ENCODE measurements at places on chromosomes 2 and 18.

DNA sequence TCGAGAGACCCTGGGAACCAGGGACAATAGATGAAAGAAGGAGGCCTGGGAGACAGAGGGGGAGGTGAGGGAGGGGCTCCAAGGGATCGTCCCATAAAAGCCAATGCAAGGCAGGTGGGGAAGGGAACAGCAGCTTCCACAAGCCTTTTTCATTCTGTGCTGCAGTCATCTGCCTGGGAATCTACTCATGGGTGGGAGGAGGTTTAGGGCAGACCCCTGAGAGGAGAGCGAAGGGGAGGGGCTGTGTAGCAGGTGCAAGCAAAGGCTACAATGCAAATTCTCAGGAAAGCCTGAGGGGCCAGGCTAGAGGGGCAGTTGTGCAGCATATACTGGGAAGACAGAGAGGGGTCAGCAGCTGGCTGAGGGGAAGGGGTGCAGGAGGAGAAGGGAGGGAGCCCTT, 135.4 kb downstream of the SETBP1 start:
- DNase-seq, result no peak

DNA sequence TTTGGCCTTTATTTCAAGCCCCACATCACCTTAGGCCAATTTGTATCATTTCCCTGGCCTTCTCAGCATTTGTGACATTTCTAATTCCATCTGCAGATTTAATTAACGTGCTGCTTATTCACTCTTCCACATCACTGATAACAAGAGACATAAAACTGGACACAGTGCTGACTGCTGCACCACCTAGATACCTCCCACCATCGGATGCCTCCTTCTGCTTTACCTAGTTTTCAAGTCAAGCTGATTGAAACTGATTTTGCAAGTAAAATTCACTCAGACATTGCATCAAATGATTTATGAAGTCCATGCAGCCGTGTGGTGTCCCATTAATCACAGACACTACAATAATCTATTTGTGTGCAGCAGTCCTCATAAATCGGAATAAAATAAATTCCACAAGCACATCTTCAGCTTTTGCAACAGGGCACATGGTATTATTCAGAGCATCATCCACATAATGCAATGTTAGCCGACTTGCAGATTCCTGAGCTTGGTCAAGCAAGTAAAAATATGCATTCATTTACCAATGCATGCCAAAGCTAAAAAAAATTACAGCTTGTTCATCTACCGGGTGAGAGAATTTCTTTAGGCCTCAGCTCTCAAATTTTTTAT, 15.9 kb upstream of the CRIM1 start:
- DNase-seq, result no peak

GRCh38 chr2:100919316-100919715, 82.8 kb upstream of the RPL31 start:
- no peak for DNase-seq

DNA sequence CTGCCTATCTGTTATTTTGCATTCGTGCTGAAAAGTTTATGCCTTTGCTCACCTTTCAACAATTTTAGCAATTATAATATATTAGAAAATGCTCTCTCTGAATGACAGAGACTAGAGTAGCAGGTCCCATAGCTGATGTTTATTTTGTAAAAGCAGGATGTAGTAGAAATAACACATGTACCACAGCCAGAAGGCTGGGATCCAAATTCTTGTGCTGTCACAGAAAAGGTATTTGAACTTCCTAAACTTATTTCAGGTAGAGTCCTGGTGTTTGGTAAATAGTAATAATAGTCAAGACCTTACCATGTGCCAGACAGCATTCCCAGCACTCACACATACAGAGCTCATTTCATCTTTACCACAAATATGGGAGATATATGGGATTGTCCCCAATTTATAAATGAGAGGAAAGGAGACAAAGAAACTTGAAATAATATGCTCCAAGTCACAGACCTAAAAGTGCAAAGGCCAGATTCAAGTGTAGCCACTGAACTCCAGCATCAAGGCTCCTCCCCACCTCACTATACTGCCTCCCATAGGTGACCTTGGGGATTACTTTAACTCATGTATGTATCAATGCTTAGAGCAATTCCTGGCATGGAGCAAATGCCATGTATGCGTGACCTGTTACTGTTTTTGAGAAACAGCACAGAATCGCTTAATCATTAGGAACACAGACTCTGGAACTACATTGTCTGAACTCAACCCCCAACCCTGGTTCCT, 284.7 kb upstream of the RAB12 start:
- DNase-seq, result no peak

GRCh38 chr2:173872714-173873113, 92.5 kb downstream of the SP3 start:
- no peak for DNase-seq

GRCh38 chr2:102591491-102592045, 27.8 kb upstream of the SLC9A2 start:
- DNase-seq, result no peak

DNA sequence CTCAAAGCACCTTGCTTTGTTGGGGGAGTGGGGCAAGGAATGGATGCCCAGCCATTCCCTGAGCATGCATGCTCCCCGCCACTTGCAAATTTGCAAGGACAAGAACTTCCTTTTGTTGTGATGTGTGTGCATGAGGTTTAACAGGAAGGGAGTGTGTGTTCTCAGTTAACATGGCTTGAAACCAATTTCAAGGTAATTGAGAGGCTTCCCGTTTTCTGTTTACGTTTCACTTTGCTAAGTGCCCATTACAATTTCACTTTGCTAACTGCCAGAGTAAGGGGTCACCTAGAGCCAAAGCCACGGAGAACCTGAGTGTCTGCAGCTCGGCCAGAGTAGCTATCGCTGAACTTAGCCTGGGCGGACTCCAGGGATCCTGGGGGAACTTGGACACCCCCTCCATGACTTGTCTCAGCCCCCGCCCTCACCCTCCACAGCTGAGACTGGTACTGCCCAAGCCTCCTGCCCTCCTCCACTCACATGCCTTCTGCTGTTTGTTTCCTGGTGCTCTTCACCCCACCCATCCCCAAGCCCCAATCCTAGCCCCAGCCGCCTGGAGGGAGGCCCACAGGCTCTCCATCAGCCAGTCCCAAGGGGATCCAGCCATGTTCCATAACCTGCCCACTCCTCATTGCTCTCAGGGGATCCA, 53.6 kb upstream of the LAPTM4A start:
- no peak for DNase-seq
